ENCODE measurements at places on chromosomes 6 and 20.

DNA sequence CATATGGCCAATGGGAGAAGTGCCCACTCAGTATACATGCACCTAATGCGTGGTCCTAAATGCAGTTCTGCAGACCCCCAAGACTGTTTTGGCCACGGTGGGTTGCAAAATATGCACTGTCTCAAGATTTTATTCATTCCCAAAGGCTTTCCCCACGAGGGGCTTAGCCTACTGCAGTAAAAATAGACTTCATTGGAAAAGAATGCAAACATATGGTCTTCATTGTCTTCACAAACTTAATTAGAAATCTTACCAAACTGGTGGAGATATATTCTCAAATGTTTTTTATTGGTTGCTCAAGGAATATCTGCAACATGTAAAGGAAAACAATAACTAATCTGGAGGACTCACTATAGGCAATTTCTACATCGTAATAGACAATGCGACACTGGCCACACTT is 31.6 kb upstream of the PRL start:
- no peak for DNase-seq

DNA sequence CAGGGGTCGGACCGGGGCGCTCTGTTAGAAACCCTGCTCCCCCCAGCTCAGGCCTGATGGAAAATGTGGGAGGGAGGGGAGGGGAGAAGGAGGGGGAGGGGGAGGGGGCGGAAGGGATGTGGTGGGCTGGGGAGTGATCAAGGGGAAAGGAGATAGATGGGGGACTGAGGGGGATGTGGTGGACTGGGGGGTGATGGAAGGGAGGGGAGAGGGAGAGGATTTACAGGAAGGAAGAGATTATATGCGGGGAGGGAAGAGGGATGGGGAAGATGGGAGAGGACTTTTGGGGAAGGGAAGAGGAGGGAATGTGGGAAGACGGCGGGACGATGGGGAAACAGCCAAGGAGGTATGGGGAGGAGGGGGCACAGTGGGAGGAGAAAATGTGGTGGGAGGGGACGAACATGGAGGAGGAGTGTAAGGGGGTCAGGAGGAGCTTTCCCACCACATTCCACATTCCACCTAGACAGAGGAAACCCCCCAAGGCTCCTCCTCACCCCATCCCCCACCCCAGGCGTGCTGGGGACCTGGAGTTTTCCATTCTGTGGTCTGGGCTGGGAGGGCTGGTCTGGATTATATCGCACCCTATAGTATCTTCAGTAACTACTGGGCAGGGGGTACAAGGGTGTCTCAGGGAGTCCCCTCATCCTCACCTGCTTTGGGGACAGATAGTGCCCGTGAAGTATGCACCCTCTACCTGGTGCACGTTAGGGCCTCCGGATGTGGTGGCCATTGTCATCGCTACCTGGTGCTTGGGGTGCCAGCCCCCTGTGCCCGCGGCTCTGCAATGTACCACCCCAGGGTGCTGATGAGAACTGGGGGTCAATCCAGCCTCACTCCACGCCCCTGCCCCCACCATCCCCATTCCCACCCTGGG is 578 bp upstream of the PTGIS start:
- DNase-seq = no peak

GRCh38 chr6:3026791-3027626 is 27.3 kb downstream of the NQO2 start:
- no peak for DNase-seq

GRCh38 chr6:107128175-107128574 is 12.9 kb upstream of the BEND3 start:
- DNase-seq = no peak

GRCh38 chr6:35170166-35170565 is 29.0 kb upstream of the TCP11 start:
- DNase-seq = no peak

DNA sequence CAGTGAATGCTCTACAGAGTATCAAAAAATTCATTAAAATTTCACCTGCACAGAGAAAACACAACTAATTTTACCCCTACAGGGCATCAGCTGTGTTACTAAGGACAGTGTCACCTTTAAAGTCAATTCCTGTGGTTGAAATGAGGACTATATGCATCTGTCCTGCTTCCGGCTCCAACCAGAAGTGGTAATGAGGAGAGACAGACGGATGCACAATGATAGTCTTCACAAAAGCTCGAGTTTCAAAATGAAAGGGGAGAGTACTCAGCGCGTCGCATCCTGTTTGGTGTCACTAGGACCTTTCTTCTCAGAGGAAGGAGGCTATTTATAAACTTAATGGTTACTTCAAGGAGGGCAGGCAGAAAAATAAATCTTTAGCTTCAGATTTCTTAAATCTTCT is 86.5 kb downstream of the LYRM4 start:
- no peak for DNase-seq

DNA sequence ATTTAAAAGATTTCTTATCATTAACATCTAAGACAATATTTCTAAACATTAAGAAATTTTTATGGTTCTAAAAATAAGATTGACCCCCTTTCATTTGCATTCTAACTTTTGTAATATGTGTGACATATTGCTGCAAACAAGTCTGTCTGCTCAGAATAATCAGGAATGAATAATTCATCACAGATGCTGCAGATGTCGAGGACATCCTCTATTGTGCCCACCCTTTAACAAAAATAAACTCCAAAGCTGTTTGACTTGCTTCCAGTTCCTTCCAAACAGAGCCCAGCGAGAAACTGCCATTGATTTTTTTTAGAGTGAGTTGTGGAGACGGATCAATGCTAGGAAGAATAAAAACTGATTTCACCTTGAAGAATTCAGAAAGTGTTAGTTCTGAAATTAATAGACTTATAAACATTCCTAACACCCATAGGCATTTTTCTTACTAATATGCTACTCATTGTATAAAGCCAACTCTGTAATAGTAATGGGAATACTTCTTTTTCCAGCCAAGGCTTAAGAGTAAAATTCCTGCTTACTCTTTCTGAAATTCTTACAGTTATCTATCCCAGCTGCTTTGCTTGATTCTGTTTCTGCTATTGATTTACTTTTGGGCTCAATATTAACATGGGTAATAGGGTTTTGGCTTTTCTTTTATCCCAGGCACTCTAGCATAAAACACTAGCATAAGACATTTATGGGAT is 244.8 kb upstream of the FAM83B start:
- DNase-seq = no peak

DNA sequence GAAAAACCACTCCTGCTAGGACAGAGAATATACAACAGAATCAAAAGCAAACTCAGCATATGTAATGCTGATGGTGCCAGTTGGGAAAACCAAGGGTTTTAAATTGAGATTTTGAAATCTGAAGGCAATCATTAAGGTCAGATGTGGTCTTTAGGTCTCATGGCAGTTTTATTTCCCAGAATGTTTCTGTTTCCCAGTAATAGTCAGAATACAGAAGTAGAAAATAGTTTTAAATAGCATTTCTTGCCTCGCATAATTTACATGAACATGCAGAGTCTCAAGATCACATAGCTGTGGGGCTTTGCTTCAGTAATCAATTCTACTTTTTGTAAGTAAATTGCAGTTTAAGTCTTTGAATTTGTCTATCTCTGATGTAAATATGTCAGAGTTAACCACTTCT is 58.1 kb downstream of the RNF144B start:
- DNase-seq = no peak

GRCh38 chr6:166624275-166624674 is 2.8 kb downstream of the RPS6KA2 start:
- no peak for DNase-seq

DNA sequence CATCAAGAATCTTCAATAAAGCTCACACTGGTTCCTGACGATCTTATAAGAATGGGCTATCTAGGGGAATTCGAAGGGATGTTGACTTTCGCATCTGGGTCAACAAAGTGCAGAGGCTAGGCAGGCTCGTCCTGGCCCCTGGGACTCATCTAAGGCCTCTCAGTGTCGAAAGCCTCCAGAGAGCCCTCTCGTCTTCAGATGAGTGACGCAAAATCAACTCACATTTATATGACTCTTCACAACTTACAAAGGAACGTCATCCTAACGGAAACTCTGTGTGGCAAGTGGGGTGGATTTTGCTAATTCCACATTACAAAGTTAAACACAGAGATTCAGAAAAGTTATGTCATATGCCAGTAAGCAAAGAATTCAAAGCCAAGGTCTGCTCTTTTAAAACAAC is 270.5 kb upstream of the EXOC2 start:
- no peak for DNase-seq

GRCh38 chr20:23415959-23416583 is 5.2 kb downstream of the NAPB start:
- DNase-seq = no peak

DNA sequence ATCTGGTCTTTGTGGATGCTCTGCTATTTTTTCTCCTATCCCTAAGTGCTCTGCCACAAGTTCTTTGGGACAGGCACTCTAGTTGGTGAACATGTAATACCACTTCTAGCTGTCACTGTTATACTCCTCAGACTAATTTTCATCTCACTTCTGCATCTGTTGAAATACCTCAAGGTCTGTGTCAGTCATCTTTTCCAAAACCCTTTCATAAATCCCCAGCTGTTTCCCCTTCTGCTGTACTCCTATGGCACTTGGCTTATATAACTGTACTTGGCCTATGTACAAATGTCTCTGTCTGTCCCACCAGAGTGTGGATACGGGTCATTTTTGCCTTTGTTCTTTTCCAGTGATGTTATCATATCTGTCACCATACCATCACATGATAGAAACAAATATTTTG is 124.2 kb downstream of the FHL5 start:
- no peak for DNase-seq

DNA sequence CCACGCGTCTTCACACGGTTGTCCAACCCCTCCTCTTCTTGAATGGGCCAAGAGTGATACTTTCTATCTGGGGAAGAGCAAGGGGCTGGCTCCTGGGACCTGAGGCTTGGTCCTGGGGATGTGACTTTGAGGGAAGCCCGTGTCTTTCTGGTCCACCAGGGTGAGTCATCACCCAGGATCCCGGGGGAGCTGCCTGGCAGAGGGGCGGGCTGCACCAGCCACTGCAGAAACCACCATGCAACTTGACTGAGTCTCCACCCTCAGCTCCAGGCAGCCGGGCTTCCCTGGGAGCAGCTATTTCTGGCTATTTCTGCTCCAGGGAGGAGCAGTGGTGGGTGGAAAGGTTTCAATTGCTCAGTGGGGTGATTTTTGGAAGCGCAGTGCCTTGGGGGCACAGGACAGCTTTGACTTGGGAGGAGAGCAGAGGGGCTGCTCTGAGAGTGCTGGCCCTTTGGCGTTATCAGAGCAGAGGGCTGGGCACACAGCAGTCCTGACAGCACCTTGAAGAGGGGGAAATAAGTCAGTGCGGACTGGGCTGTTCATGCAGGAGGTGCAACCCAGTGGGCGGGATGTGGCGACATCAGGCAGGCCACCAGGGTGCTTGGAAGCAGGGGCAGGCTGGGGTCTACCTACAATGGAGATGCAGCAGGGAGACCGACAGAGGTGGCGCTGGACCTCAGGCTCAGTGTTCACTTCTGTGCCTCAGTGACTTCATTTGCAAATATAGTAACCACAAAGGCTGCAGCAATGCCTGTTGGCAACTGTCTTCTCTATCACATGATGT is 45.1 kb upstream of the FAM83D start:
- no peak for DNase-seq

GRCh38 chr6:11744753-11745152 is 33.9 kb downstream of the ADTRP start:
- DNase-seq = no peak

DNA sequence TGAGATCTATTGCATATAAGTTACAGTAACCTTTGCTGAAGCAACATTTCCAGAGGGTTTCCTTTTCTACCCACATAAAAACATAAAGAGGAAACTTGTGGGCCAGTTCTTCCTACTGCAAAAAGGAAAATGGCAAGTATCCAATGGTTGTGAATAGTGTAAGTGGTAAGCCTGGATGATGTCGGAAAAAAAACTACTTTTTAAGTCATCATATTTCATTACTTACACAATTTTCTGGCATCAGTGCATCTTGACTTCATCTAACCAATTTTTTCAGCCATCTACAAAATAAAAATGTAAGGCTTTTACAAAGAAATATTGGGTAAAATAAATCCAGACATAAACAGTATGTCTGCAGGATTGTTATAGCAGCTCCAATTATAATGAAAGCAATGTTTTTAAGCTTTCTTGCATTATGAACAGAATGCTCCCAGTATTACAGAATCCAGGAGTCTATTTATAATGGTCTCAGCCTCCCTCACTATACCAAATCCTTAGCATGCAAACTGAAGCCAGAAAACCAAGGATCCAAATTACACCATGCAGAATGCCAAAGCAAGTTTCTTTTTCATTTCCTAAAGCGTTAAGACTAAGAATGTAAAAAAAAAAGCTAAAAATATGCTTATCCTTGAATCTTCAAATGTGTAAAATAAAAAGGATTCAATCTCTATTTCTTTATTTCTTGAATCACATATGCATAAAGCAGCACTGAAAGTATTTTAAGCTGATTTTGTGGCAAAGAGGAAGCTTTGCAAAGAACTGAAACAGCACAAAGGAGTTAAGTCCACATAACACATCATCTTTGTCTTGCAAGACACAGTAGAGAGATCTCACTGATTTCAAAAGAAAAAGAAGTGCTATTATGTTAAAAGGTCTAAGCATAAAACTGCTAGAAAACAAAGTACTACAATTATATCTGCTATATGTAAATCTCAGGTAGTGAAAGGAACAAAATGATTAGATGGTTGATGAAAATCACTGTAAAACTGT is 126.8 kb upstream of the HMGCLL1 start:
- no peak for DNase-seq

DNA sequence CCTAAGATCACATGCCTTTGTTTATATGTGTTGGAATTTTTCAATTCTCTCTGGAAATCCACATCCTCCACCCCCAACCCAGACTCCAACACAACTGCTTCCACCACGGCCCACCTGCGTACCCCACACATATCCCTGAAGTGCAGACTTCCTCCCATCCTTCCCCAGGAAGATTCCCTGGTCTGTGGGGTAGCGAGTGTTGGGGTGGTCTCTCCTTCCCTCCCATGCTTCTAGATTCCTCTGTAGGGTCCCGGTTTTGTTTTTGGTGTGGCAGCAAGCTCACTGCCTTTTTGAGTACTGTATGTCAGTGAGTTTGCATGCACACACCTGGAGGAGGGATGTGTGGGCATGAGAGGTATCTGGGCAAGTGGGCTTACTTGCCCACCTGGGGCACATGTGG is 127.6 kb downstream of the MRPL14 start:
- no peak for DNase-seq

DNA sequence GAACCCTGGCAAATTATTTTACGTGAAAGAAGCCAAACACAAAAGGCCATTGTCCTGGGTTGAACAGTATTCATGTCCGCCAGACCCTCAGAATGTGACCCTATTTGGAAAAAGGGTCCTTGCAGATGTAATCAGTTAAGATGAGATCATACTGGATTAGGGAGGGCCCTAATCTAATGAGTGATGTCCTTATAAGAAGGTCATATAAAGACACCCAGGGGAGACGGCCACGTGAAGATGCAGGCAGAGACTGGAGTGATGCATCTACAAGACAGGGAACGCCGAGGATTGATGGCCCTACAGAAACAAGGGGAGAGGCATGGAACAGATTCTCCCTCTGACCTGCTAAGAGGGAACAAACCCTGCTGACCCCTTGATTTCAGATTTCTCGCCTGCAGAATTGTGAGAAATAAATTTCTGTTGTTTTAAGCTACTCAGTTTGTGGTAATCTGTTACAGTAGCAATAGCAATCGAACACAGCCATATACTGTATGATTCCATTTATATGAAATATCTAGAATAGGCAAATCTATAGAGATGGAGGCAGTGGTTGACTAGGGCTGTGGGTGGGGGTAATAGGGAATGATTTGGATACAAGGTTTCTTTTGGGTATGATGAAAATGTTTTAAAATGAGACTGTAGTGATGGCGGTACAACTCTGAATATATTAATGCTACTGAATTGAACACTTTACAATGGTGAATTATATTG is 132.9 kb upstream of the NUP153 start:
- DNase-seq = no peak

Measured in esophagus squamous epithelium (tissue), 5 donors.